Stimulated activated CD4-positive, alpha-beta T cell treated with anti-CD3 and anti-CD28 coated beads, Interleukin-4, amount 100 ng/mL, for 48 hours (primary cell): ENCODE measurements at places on chromosomes 7 and 10.
A peak's percentile ranks its signal among the peaks of the same experiment; 100 is the strongest.

- peak; percentile 6 for DNase-seq
Observed at GRCh38 chr10:77350711-77351119, 286.9 kb downstream of the KCNMA1 start.

- DNase-seq = no peak
Observed at GRCh38 chr10:48199580-48200377, 74.7 kb downstream of the FRMPD2 start.

DNA sequence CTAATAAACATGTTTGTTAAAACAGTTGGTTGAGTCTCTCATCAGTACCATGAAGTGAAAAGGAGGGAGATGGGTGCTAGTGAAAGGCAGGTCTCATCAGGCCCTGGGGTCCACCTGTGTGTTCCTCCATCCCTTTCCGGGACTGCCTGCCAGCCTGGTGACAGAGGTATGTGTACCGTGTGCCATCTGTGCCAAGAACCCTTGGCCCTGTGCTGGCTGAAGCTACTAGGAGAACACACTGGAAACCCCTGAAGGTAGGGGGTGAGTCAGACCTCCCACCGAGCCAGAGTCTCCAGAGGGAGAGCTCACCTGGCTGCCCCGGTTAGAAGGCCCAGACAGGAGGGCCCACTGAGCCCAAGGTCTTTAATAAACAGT is 2.3 kb downstream of the DDIT4 start:
- DNase-seq = no peak

GRCh38 chr7:13117103-13117502 is 429.7 kb downstream of the ARL4A start:
- no peak for DNase-seq

DNA sequence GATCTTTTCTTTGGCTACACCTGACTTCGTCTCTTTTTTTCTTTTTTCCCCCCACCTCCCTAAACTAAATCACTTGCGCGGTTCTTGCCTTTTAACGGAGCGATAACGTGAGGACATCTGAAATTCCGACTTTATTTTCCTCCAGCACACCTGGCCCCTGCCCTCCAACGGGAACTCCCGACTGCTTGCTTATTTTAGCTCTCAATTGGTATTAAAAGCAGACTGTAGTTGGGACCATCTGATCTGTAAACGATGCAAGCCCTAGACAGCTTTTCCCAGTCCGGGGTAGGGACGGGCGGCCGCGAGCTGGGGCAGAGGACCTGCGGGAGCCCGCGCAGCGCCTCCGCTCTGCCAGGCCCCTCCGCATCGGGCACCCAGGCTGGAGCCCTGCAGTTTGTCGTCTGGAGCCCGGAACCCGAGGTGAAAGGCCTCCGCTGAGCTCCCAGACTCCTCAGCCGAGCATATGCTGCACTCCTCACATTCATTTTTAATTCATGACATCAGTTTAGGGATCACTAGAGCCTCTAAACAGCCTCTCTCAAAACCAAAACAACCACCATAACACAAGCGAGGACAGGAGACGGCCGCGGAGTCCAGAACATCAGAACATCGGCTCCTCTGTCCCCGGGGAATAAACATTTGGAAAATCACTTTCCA is 10.0 kb upstream of the EMX2 start:
- DNase-seq = no peak

- DNase-seq = no peak
Observed at GRCh38 chr10:124229989-124230634, 136.7 kb upstream of the CHST15 start.

DNA sequence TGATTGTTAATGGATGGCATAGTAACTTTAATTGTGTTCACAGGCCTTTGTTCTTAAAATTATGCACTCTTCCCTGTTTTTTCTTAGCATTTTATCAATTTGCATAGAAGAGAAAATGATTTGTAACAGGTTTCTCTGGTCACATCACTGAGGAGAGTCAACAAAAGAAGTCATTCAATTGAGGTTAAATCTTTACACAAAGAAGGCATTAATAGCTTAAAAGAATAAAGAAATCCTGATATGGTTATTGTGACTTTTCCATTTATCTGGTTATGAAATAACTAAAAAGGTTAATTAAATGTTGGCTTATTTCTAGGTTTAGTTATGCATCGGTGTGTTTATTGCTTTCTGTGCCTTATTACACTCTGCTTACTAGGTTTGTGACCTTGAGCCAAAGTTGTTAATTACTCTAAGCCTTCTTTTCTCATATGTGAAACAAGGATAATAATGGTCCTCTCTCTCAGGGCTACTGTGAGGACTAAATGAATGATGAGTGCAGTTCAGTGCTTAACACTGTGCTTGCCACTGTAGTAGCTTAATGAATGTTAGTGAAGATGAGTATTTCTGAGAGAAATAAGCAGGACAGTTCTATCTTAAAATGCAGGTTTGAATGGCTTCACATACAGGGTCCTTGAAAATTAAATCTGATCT is 12.1 kb downstream of the BMPR1A start:
- no peak for DNase-seq
